Muscle of leg (tissue), 16 donors: ENCODE measurements at places on chromosomes 12 and 14.

DNA sequence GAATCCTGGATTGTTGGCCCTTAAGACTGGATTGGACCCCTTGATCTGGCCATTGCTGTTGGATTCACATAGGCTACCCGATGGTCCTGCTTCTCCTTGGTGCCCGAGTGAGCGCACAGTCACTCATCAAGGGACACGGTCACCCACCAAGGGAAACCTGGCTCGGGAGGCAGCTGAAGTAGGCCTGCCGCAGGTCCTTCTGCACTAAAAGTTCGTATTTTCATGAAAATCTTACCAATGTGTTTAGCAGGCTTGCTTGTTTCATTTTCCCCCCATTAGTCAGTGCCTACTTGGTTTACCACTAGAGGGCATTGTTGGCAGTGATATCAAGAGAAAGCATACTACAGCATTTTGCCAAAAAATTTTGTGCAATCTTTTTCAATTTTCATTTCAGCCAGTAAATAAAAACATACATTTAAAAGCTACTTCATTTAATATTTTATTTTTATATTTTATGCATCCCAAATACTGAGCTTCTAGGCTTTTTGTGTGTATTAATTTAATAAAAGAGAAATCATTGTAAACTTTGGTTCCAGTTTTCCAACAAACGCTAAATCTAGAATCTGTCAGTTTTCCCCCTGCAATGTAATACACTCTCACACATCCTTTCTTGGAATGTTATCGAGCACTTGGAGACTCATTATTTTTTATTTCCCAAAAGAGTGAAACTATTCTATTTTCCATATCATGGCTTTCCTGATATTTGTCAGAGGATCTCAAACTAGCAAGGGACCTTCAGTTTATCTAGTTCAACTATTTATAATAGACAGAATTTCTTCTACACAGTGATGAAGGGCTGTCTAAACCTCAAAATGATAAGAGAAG lies 116.7 kb downstream of the LMNTD1 start:
- DNase-seq: peak; percentile 92

DNA sequence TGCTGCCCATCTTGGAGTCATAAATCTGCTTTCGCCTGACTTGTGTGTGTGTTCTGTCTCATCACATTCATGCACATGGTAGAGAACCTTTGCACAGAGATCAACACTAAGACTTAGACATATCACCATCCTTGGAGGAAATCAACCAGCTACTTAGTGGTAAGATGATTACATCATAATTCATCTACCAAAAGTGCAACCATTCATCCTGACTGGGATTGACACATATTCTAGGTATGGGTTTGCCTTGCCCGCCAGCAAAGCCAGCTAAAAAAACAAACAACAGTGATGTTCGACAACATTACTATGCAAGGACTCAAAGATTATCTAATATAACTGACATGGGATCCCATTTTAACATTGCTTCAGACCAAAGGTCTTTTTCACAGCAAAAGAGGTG lies 228.7 kb downstream of the NUAK1 start:
- DNase-seq: no peak

GRCh38 chr12:56296295-56296694 lies 3.8 kb downstream of the CS start:
- no peak for DNase-seq

DNA sequence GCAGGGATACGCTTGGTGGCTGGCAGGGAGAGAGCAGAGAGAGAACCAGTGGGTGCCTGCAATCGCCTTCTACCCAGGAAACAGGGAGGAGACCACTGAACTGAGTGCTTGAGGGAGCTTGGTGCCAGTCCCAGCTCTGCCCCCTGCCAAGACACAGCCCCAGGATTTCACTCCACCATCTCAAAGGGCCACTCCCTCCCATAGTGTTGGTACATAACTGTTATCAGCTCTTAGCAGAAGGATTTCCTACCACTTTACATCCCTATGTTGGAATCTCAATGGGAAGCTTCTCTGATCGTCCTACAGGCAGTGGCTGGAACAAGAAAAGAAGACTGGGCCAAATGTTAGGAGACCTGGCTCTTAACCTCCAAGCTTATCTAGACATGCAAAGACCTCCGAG lies 157.4 kb upstream of the FOXN3 start:
- no peak for DNase-seq

DNA sequence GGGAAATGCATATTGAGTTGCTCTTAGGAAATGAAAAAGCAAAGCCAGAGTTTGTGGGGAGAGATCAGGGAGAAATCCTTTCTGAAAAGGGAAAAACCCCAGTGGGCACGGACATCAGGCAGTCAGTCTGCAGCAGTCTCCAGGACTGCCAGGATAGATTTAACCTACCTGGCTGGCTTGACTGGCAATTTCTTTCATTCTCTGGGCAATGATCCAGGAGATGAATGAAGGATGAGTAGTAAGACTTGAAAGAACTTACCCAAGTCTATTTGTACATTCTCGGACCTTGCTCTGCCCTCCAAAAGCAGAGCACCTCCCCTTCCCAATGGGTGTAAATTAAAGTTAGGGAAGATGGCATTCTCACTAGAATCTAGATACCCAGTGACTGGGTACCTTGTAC lies 42.9 kb downstream of the CMAS start:
- no peak for DNase-seq

DNA sequence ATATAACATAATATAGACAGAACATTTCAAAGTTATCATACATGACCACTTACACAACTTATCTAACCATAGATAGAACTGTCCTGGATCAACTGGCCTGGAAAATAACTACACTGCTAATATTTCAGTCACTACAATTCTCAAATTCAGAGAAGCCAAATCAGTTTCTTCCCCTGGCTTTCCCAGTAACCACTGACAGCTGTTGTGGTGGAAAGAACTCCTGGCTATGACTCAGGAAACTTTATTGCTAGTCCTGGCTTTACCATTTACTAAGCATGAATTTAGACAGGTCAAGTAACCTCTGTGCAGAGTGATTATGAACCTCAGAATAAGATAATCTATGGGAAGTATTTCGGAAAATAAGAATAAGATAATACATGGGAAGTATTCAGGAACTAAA lies 244.9 kb upstream of the DIO2 start:
- peak; percentile 62 for DNase-seq

DNA sequence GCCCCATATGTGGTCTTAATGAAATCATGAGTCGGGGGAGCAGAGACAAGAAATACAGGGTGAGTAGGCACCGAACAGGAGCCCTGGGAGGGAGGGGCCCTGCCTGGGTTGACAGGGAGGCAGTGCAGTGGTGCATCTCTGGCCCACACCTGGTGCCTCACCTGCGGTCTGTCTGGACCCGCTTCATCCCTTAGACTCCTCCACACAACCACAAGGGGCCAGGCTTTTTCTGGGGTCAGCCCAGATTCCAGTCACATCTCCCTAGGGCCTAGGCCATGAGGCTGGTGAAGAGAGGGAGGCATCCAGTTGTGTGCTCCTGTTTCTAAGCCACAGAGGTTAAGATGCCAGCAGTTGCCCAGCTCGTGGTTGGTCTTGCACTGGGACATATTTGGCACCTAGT lies 343.3 kb upstream of the FKBP4 start:
- DNase-seq: no peak
